CD4-positive, alpha-beta T cell treated with Interleukin-17A for 4 hours (primary cell): ENCODE measurements at places on chromosomes 4 and X.

GRCh38 chrX:142831961-142832530, 193.7 kb upstream of the SPANXN4 start:
- no peak for DNase-seq

DNA sequence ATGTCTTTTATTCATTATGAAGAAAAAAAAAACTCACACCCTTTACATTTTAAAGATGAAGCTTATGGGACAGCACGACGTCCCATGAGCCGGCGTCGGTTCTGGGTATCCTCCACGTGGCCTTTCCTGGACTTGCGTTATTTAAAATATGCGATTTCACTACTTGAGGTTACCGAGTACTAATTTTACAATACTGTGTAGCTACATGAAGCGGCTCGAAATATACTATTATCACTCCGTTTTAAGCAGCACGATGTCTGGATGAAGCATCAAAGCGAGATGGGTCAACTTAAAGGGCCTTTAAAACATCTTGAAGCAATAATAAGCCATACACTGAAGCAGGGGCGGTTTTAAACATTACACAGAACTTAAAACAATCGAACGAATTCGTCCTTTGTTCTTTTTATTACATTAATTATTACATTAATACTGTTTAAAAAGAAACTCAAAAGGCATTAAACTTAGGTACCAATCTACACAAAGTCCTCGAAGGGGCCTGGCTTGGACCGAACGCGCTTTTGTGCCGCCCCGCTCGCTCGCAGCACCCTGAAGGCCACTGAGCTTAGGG, 1.4 kb upstream of the KLF3 start:
- DNase-seq: no peak

DNA sequence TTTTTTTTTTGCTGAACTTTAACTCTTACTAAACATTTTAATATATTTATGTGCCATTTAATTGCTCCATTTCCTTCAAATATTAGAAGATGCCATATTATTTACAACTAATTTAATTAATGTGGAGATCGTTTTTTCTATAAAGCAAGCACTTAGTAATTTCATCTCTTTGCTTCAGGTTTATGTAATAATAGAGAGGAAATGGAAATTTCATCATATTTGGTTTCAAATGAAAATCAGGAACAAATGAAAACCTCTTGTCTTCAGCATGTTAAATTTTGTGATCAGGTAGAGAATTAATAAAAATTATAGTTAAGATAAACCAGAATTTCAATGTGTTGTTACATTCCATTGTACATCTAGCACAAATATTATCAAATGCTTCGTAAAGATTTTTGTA, 120.1 kb downstream of the SYNPO2 start:
- DNase-seq: no peak

- DNase-seq: no peak
These were observed 58.0 kb downstream of the ENPEP start for GRCh38 chr4:110533940-110534339.

- no peak for DNase-seq
These were observed 14.9 kb downstream of the VSIG1 start for GRCh38 chrX:108059801-108060200.

DNA sequence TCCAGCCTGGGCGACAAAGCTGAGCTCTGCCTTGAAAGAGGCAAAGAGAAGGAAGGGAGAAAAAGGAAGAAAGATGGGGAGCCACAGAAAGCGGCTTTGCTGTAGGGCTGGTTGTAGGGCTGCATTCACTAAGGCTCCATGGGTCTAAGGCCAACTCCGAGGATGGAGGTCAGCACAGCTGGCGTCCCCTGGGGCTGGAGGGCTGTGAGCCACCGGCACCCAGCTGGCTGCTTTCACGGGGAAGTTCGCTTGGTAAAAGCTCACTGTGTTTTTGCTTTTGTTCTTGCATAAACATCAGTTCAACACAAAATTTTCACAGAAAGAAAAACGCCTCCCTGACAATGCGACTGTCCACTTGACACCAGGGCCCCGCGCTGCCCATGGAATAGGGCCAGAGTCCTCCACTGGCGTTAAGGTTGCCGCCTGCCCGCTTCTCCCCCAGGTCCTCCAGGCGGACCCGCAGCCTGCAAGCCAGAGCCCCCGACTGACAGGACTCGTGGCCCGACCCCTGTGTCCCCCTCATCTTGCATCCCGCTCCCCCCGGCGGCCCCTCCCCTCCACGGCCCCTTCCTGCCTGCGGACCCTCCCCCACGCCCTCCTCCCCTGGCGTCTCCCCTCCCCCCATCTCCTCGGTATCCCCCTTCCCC, 1.1 kb downstream of the RNF212 start:
- DNase-seq: no peak
